ENCODE measurements at places on chromosomes 7 and 10.

DNA sequence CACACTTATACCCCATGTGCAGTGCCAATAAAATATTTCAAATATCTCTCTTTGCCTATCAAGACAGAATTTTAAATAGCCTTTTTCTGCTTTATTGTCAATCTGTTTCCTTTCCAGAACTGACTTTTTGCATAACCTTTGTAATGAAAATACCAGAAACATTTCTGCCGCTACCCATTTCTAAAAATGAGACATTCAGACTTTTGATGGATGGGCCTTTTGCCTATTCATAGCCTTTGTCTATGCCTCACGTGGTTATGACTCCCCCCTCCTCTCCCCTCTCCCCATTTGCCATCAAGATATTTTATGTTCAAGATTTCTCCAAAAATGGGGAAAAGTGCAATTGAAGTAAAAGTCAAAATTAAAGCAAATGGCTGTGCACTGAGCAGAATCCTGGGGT, 5.9 kb downstream of the PPP1R17 start:
- DNase-seq: no peak

GRCh38 chr10:23614483-23614882, 175.6 kb downstream of the OTUD1 start:
- no peak for DNase-seq

GRCh38 chr7:113797420-113798010, 121.3 kb downstream of the PPP1R3A start:
- no peak for DNase-seq

DNA sequence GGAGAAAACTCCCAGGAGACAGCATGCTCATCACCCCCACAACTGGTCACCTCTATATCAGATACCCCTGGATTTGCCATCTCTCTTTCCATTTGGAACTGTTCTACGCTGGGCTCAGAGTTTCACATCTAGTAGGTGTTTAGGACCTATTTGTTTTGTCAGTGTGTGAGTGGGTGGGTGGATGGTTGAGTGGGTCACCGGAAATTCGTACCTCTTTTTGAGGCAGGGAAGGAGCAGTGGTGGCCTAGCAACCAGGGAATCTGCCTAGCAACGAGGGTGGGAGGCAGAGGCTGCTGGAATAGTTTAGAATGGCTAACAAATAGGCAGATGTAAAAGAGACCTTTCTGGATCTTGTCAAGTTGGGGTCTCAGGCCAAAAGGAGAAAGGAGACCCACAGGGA, 23.2 kb upstream of the SLF2 start:
- no peak for DNase-seq

DNA sequence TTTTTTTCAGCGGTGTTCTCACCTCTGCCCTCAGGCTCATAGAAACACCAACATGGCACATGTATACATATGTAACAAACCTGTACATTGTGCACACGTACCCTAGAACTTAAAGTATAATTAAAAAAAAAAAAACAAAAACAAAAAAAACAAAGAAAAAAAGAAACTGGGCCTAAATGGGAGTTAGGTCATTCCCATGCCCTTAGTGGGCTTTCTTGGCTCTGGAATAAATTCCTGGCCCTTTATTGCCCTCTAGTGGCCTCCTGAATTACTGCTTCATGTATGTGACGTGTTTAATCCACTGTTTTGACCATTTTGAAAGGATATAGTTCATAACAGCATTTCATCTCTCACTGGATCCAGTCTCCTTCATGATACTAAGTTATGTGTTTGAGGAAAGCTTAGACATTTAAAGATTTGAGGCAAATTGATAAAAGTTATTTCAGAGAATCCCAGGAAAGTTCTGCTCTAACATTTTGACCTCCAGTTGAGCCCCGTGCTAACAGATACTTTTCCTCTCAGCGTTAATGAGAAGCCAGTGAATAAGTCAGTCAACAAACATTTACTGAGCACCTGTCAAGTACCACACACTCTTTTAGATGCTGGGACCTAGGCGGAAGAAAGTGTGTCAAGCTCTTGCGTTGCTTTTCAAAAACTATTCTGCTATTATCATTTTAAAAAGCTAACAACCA, 54.7 kb upstream of the SYPL1 start:
- peak; percentile 64 for DNase-seq

- no peak for DNase-seq
Measured at GRCh38 chr7:107104801-107105200, 60.3 kb downstream of the PRKAR2B start.

DNA sequence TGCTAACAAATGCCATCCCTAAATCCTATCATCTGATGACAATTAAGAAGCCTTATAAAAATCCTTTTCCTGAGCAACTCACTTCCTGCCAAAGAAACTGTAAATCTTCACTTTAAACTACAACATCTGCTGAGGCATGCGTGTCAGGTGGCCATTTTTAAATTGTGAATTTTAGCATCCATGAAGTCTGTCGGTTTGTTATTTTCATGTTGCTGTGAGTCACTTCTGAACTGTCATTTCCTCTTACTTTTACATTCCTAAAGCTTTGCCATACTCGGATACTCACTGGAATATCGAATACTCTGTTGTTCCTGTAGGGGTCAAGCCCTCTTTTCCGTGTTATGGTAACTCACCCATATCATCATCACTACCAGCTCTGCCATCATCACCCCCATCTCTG, 34.3 kb upstream of the TMEM26 start:
- DNase-seq: no peak

DNA sequence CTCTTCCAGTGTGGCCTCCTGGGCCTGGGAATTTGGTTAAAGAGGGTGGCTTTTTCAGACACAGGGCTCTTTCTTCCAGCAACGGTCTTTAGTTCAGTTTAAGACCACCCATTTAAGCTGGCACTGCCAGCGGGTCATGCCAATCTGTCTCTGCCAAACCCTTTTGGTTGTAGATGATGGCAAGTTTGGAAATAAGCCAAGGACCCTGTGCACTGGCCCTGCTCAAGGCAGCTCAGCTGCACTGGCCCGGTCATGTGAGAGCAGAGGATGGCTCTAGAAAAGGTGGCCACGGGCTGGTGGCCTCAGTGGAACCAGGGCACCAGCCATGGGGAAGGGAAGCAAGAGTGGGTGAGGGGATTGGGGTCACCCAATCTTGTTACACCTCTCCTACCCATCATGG, 294.1 kb downstream of the GLRX3 start:
- DNase-seq: no peak

DNA sequence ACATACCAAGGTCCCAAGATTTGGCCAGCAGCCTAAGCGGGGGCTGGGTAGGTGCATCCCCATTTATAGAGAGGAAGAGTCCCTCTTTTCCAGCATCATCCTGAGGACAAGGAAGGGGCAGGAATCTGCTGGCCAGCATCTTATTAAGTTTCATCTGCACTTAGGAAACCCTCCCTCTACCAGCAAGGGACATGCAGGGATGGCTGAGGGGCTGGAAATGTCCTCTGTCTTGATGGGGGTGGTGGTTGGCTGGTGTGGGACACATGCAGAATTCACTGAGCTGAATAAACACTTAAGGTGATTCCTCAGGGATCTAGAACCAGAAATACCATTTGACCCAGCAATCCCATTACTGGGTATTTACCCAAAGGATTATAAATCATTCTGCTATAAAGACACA, 42.1 kb downstream of the NOD1 start:
- DNase-seq: no peak

GRCh38 chr10:110035070-110035921, 27.5 kb downstream of the ADD3 start:
- no peak for DNase-seq

DNA sequence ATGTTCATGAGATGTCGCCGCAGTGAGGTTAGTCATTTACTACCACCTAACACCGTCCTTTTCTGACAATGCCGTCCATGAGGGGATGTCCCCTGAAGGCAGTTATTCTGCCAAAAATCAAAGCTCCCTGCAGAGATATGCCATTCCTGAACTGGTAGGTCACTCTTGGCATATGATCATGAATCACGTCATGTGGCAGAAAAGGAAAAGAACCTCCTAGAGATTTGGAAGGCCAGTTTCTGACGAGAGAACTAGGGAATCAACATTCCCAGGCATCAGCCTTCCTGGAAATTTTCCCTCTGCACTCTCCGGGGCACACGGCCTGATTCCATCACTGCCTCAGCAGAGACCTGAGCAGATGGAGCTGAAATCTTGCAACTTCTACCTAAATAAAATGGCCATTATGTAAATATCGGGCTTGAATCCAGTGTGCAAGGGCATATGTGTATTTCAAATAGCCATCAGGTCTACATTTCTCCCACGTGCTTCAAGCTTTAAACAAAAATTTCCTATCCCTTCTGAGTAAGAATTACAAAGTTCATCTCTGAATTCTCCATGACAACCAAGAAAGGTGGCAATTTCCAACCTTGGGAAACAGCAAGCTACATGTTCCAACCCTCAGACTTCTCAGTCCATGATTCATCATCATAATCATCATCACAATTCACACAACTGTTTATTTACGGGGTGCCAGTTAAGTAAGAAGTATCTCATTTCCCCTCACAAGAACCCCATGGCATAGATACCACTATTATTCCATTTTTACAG, 46.5 kb downstream of the AMPH start:
- DNase-seq: no peak

- DNase-seq: peak; percentile 61
Measured at GRCh38 chr10:32377458-32378259, 30.7 kb upstream of the EPC1 start.

DNA sequence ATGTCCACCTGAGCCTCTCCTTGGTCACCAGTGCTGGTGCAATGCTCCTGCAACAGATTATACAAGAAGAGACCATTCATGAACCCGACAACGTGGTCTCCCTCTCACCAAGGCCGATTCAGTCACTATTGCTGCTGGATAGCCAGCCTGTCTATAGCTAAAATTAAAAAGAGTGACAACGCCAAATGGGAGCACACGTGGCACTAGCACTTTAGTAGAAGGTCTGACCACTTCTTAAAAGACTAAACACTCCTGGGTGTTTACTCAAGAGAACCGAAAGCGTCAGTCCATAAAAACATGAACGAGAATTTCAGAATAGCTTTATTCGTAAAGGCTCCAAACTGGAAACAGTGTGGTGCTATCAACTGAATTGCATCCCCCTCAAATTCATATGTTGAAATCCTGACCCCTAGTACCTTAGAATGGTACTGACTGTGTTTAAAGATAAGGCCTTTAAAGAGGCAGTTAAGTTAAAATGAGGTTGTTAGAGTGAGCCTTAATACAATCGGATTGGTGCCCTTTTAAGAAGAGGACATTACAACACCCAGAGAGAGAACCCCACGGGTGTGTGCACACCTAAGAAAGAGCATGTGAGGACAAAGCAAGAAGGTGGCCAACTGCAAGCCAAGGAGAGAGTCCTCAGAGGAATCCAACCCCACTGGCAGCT, 4.4 kb upstream of the GALNTL5 start:
- DNase-seq: no peak

Measured in hematopoietic multipotent progenitor cell treated with erythropoietin and hydrocortisone succinate and interleukin-3 and kit ligand, for 17 days (in vitro differentiated cells).